Fibroblast of skin of scalp (primary cell): ENCODE measurements at places on chromosomes 4 and X.

DNA sequence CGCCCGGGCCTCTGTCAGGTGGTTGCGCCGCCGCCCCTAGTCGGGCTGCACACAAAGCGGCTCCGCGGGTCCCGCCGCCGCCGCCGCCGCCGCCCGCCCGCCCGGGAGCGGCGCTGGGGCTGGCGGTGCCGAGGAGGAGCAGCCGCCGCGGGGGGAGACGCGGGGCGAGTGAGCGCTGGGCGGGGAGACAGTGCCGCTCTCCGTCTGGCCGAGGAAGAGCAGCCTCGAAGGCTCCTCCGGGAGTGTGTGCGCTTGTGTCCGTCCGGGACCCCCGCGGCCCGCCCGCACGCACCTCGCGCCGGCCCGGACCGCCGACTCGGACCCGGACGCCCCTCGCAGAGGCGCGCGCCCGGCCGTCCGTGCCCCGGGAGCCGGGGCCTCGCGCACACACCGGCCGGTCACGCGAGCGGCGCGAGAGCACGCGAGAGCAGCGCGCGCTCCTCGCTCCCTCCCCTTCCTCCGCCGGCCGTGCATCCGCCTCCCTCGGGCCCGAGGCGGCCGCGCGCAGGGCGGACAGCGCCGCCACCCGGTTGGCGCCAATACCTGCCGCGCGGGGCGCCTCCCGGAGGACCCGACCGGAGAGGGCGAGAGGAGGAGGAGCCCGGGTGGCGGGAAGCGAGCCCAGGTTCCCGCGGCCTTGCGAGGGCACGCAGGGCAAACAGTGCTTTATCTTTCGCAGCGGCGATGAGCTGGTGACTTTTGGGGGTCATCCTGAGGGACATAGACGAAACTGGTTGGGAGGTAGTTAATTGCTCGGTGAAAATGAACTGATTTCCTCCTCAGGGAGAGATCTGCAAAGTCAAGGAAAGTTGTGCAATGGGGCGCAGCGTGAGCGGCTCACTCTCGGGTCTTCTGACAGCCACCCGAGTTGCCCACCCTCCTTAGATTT lies at the start of gene PDS5A:
Gene PDS5A (minus strand): TSS at position 423 of the 889 bp plus-strand sequence. CDS start 1,334 bp downstream, outside the sequence.
- peak; percentile 93 for DNase-seq

GRCh38 chr4:20652226-20652885 lies 47.9 kb upstream of the PACRGL start:
- no peak for DNase-seq

GRCh38 chr4:90546114-90546513 lies 418.9 kb downstream of the CCSER1 start:
- DNase-seq = no peak

DNA sequence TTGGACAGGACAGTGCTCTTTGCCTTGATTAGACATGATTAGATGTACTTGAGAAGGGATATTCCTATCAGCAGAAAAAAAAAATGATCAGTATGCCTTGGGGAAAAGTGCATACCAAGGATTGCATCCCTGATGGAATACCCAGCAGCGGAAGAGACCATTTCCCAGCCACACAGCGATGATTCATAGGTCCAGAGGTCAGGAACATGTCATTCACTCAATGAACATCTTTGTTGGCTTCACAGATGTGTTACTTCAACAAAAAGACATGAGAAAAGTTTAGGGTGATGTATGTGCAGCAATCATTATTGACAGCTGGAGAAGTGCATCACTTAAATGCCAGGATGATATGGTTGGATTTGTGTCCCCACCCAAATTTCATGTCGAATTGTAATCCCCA lies 293.5 kb downstream of the ZNF674 start:
- DNase-seq = peak; percentile 75

DNA sequence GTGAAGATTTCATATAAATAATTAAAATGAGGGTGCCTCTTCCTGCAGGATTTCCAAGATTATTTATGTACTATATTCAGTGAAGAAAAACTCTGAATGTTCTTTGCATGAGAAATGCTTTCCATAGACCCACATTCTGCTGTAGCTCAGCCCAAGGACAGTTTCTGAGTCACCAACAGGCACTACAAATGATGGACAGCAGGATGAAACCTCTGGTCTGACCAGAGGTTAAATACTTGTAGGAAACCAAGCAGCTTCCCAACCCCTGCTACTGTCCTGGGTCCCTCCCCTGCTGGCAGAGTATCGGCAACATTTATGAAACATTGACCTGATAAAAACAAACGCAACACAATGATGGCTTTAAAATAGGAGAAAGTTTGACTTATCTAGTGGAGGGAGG lies 73.1 kb downstream of the CXXC4 start:
- DNase-seq = peak; percentile 1

DNA sequence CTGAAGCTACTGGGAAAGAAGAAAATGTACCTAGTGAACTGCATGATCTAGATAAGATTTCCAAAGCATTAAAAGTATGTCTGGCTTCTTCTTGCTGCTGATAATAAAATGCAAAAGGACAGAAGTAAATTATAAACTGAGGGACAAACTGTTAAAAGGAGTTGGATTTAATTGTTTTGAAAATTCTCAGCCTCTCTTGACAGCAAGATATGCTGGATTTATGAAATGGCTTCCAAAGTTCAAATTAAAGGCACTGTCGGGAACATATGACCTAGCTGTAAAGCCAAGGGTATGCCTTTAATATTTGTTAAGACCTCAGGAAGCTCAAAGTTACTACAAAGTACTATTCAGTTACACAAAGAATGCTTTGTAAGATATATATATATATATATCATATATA lies 46.1 kb upstream of the CABS1 start:
- DNase-seq = no peak

GRCh38 chr4:48858130-48858529 lies 27.2 kb downstream of the OCIAD1 start:
- DNase-seq = no peak

GRCh38 chr4:38177035-38177546 lies 216.9 kb downstream of the PTTG2 start:
- DNase-seq = no peak

- DNase-seq = no peak
These were observed 123.0 kb downstream of the ENPP6 start for GRCh38 chr4:184094532-184095159.

- no peak for DNase-seq
These were observed 7.2 kb downstream of the SCARB2 start for GRCh38 chr4:76206222-76206942.

DNA sequence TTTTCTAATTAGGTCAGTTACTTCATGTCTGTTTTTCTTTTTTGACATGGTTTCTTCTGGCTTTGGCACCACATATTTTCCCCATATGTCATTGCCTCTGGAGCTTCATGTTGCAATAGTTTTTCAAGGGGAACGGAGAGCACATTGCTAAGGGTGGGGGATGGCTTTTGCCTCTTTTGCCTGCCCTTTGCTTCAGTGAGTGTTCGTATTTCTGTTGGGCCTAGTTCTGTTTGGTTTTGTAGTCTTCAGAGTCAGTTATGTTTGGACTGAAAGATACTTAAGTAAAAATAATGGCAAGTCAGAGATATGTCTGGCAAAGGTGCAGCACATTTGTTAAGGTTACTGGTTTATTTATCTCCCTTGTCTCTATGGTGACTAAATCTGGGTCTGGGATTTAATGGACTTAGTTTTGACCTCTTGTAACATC lies 29.1 kb downstream of the FHL1 start:
- peak; percentile 92 for DNase-seq

GRCh38 chrX:44651358-44651757 lies 108.7 kb upstream of the FUNDC1 start:
- DNase-seq = no peak

GRCh38 chrX:70043685-70044084 lies 6.1 kb downstream of the AWAT2 start:
- DNase-seq = no peak

DNA sequence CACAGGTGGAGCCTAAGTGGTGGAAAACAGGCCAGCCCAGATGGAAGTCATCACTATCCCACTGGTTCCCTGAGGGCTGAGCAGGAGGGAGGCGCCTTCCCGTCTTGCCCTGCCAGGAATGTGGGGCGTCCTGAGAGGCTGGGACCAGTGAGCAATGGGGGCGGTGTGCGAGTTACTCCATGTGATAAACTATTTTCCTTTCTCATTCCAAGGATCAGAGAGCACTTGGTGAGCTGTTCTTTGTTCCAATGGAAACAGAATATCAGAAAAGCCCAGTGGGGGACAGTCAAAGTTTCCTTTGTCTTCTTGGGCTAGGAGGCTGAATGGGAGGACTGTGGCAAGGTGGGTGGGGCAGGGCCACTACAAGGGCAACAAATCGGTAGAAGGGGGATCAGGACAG lies 86.2 kb downstream of the NHSL2 start:
- DNase-seq = peak; percentile 75

- peak; percentile 29 for DNase-seq
These were observed 94.2 kb downstream of the TENM3 start for GRCh38 chr4:182337366-182337765.
